Fibroblast of the conjunctiva (primary cell): ENCODE measurements at places on chromosomes 16 and 17.

DNA sequence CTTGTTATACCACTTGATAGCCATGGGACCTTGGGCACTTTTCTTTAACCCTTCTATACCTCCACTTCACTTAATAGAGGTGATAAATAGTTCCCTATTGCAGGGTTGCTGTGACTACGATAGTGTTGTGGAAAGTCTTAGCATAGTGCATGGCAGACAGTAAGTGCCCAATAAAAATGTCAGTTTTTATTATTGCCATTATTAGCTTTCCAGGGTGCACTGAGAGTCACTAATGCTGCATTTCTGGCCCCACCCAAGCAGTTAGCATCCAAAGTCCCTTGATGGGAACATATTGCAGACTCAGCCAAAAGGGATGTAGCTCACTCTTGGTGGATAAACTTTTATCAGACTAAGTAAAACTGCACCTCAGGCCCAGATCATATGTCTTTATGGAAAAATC lies 41.5 kb upstream of the TEKT3 start:
- DNase-seq: no peak

DNA sequence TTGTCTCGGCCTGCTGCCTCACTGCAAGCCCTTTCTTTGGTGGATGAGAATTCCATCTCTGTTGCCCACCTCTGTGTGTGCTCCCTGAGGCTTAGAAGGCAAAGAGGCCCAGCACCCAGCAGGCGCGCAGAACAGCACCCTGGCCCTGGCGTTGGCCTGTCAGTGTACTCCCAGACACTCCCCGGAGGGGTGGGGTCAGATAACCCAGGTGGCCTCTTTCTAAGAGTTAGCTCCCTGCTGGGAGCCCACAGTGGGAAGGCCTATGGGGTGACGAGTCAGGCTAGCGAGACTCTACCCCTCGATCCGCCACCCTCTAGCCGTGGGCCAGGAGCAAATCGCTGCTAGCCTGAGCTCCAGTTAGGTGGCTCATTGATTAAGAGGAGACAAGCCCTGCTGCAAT lies 38.1 kb downstream of the SRL start:
- no peak for DNase-seq

DNA sequence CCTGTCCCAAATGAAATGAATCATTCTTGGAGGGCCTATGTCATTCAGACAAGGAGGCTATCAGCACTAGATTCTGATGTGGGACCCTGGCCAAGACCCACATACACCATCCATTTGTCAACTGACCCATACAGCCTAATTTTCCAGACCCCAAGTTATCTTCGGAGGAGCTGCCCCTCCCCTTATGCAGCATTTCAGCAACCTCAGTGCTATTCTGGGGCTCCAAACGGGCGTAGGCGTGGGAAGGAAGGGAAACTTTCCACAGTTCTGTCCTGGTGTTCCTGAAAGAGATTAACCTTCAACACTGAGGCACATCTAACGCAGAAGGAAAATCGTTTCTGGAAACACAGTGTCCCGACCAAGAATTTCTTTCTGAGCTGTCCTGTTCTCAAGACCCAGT lies 86.7 kb downstream of the MYH11 start:
- no peak for DNase-seq

DNA sequence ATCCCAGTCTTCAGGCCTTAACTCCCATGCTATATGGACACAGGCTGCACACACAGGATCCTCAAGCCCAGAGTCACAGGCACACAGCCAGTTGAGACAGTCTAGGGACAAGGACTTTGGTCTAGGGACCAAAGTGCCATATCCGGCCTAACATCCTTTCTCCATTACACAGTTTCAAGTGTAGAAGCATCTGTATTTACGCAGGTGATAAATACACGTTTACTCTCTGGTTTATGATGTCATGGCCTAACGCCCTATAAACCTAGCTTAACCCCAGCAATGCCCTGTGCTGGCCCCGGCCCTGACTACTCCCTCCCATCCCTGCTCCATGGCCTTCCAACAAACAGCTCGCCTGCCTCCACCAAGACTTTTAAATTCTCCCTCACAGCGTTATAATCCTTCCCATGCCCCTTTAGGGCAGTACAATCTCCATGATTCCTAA lies 17.1 kb downstream of the CUEDC1 start:
- no peak for DNase-seq

DNA sequence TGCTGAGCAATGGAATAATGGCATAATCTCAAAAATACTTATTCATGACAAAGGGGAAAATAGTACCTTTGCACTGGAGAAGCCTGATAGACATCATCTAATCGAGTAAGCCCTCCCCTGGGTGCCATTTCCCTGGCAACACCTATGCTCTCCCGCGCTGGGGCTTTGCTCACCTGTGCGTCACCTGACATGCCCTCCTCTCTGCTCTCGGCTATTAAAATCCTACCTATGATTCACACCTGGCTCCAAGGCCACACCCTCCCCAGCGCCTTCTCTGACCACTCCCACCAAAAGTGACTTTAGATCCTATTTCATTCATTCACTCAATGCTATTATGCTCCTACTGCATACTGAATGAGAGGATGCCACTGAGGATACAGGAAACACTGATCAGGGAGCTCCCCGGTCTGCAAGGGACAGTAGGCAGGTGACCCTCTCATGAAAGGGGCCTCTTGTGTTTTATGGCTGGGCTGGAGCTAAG lies 83.9 kb downstream of the NT5M start:
- no peak for DNase-seq

GRCh38 chr17:77318491-77319210 lies 177.9 kb downstream of the SEC14L1 start:
- DNase-seq: no peak

- no peak for DNase-seq
Observed at GRCh38 chr16:31084584-31085302, 4.0 kb downstream of the PRSS53 start.

DNA sequence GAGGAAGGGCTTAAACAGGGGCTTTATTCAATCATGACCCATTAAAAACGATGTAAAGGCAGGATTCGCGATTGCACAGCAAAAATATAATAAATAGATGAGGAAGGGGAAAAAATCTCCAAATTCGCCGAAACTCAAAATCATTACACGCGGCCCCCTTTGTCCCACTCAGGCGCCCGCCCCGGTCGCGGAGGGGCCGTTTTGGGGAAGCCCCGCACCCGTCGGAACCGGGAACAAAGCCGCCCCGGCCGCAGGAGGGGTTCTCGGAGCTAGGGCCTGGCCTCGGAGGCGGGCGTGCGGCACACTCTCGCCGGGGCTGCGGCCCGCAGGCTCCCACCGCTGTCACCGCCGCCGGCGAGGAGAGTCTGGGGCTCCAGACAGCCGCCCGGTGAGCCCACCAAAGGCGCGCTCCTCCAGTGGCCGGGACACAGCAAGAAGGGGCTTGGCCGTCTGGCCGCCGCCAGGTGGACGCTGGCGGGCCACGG lies 521 bp downstream of the C16orf87 start:
- DNase-seq: no peak

- no peak for DNase-seq
Observed at GRCh38 chr17:82031303-82031884, at the start of gene RAC3. Gene RAC3 (plus strand): TSS chr17:82031678. CDS start chr17:82031762, 84 bp downstream.

DNA sequence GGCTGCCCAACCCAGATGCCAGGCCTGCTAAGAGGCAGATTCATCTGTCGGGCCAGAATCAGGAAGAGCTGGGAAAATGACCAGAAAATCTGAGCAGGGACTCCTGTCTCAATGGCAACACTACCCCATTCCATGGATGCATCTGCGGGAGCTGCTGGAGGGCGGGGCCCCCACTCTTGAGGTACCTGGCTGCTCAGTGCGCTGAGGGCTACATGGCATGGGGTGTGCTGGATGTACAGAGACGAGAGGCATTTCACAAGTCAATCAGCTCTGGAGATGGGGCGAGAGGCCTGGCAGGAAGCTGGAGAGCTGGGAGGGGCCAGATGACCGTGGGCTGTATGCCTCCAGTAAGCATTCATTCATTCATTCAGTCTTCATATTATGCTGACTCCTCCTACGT lies 6.4 kb downstream of the SDK2 start:
- no peak for DNase-seq

- DNase-seq: no peak
Observed at GRCh38 chr17:49213847-49214246, 3.3 kb downstream of the ABI3 start.
